ENCODE measurements at places on chromosomes 4 and X.

DNA sequence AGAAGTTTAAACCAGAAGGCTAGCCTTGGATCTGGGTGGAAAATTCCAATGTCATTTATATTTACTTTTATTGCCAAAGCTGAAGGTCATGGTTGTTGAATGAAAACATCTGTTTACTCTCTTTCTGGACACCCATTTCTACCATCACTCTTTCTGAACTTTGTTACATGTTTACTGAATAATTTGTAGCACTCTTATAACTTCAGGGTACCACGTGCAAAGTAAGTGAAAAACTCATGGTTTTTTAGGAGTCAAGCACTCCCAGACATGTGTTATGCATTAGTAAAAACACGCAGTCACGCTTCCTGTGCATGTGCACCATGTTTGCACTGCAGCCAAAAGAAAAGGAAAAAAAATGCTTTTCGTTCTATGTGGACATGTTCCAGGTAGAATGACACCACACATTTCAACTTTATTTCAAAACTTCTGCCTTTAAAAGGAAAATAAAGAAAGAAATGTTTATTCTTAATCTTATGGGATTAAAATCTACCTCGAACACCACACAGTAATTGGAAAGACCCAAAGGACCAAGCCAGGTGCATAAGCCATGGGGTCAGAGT, 31.4 kb upstream of the ADH1C start:
- no peak for DNase-seq

- no peak for DNase-seq
These were observed 5.8 kb downstream of the LRPAP1 start for GRCh38 chr4:3526456-3526855.

GRCh38 chrX:134373736-134374135, 86.2 kb upstream of the HPRT1 start:
- DNase-seq: no peak

- DNase-seq: no peak
These were observed 29.6 kb downstream of the PDK3 start for GRCh38 chrX:24494647-24495075.

- DNase-seq: no peak
These were observed 160.3 kb upstream of the RASGEF1B start for GRCh38 chr4:81631958-81632441.

- DNase-seq: no peak
These were observed 96.7 kb upstream of the NKX1-1 start for GRCh38 chr4:1502976-1503375.

DNA sequence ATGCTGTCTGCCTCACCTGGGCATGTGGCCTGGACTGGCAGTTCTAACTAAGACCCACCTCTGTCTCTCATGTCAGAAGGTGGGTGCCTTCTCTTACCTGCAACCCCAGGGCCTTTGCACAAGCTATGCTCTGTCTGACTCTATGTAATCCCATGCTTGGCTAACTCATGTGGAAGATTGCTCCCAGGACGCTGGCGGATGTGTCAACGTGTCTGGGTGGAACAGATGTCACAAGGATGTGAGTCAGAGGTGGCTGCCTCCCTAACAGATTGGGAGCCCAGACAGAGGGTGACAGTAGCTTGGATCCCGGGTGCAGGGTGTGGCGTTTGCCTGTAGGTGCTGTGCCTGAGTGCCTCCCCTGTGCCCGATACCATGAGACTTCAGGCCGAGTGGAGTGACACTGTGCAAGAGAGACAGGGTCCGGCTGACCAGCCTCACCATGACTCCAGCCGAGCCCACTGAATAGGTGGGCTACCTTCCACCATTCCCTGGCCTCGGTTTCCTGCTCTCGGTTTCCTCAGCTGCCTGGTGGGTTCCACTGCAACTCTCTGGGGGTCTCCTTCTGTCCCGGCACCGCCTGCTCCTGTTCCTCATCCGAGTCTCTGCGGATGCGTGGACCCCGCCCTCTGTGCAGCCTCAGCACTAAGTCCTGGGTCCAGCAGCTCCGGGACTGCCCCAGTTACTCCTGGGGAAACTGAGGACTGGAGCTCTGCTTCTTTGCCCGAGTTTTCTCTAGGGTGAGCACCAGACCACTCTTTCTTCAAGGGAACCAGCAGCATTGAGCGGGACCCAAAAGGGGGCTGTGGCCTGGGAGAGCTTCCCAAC, 11.0 kb downstream of the SH3BP2 start:
- no peak for DNase-seq

DNA sequence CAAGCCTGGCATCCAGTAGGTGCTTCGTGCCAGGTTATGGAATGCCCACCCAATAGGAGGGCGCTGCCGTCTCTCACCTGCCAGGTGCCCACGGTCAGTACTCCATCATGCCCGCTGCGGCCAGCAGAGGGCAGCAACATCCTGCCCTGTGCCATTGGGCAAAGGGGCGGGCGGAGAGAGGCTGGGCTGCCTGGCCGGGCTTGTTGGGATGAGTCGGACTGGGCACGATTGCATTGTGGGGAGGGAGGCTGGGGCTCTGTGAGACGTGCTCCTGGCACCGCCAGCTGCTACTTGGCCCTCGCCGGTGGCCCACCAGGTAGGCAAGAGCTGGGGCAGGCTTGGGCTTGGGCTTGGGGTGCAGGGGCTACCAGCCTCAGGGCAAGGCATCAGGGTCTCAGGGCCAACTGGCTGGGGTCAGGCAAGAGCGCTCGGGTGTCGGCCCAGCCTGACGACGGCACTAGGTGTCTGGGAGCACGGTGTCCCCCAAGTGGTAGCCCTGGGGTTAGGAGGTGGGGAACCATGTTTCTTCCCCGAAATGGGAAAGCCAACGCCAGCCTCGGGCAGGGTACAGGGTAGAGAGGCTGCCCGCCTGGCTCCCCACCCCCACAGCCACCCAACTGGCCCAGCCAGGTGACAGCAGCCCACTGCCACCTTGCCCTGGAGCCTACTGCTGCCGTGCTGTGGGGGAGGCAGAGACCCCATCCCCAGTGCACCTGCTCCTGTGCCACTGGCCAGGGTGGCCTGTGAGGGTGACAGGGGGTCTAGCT, at the start of gene PLXNB3:
TSS of gene PLXNB3 (plus strand) at position 261 of the 767 bp plus-strand sequence. CDS start 1,287 bp downstream, outside the sequence.
- peak; percentile 76 for DNase-seq

GRCh38 chr4:40789031-40789430, 39.3 kb downstream of the NSUN7 start:
- DNase-seq: no peak

DNA sequence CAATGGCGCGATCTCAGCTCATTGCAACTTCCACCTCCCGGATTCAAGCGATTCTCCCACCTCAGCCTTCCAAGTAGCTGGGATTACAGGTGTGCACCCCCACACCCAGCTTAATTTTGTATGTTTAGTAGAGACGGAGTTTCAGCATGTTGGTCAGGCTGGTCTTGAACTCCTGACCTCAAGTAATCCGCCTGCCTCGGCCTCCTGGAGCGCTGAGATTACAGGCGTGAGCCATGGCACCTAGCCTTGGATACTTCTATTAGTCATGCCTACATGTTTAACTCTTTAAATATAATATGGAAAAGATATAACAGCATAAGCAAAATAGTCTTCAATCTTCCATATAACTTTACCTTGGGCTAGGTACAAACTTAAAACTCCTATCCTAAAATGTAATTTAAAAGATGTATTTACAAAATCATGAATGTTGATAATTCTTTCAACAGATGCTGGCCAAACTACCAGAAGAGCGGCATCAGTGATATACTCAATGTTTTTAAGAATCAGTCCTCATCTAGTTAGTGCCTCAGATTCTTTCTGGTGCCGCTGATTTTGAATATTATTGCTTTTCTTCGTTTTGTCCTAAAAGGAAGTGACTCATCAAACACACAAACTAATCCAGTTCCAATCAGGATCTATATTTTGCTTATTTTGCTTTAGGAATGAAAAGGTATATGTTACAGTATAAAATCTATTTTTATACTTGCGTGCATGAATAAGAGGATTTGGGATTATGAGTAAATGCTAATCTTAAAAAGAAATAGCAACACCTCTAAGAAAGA, 23.7 kb downstream of the FAM241A start:
- DNase-seq: no peak

DNA sequence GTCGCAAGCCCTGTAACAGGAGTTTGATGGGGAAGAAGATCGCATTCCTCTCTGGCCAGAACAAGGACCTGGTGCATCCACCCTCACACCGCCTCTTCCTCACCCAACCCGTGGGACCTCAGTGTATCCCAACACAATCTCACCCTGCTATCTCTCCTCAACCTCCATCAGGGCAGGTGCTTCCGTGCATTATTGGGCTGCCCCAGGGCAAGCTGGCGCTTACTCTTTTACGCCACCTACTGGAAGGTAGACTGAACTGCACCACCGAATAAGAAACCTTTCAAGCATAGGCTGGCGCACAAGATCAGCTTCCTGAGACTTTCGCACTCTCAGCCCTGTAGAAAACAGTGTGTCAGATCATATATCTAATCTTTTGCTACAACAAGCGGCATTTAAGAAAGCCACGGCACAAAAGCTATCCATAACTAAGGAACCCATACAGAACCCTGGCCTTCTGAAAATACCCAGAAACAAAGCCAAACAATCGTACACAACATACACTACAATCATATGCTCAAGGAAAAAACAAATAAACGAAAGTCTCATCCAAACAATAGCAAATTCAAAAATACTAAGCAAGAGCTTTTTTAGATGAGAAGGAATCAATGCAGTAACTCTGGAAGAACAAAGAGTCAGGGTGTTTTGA, 209.3 kb downstream of the UGT8 start:
- DNase-seq: peak; percentile 11

DNA sequence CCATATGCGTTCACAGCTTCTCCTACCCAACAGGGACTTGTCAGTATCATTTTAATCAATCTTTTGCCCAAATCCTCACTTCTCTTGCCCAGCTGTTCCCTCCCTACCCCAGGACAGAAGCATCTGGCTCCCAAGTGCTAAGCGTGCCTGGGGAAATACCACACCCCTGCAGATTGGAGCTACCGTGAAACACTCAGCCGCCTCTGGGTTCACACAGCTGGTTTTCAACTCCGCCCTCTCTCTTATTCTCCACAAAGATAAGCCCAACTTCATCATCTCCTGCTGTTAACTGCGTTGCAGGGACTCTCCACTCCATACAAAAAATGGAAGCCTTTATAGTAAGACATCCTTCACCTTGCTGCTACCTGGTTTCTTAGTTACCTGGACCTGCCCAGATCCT, 147.3 kb upstream of the FTHL17 start:
- DNase-seq: no peak

- DNase-seq: no peak
These were observed 148.5 kb downstream of the FRAS1 start for GRCh38 chr4:78205591-78205990.

GRCh38 chr4:105158837-105159236, 12.2 kb downstream of the TET2 start:
- DNase-seq: no peak

DNA sequence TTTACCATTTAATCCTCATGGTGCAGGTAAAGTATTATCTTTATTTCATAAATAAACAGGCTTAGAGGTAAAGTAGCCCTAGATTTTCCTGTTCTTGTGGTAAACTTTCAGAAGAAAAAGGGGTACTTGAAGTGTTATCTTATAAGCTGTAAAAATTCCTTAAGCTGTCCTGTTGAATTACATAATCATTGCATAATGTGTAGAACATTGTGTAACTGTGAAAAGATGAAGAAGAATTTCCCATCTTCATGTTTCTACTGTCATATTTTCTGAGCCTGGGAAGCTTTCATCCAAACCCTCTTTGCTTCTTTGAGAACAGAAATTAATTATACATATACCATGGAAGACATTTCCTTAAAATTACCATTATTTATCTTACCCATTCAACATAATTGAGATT, 90.5 kb downstream of the ELOVL6 start:
- DNase-seq: no peak

DNA sequence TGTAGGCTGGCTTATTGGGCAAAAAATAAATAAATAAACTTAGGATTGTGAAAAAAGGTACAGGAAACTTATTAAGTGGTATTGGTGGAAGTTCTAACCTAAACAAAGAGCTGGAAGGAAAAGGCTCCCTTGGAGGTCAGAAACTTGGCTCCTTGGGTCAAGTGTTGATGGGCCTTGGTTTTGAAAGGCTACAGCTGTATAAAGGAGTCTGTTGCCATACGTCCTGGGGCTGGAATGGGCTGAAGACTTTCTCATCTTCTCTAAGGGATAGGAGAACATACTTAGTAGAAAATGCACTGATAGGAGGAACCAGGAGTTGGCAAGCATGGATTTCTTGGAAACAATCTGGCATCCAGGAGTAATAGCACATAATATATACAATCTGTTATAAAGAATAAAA, 56.6 kb downstream of the PDLIM5 start:
- no peak for DNase-seq

- no peak for DNase-seq
These were observed 723.1 kb downstream of the ADGRL3 start for GRCh38 chr4:61923179-61923578.

GRCh38 chr4:87717276-87718031, 67.4 kb downstream of the DMP1 start:
- DNase-seq: no peak

GRCh38 chr4:11831739-11832138, 403.0 kb upstream of the HS3ST1 start:
- DNase-seq: no peak

DNA sequence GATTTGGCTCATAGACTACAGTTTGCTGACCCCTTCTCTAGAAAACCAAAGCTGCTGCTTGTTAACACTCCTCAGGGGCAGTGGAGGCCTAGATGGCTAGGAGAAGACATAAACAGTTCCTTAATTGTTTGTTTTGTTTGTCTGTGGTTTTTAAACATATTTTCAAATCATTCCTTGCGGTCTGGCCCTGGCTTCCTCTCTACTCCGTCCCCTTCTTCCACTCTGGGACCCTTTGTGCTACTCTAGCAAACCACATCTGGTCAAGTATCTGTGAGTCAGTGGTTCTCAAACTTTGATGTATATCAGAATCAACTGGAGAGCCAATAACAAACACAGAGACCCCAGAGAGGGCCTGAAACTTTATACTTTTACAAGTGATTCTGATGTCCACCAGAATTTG, 36.1 kb downstream of the FRMPD4 start:
- DNase-seq: no peak

- no peak for DNase-seq
These were observed 67.9 kb downstream of the NHS start for GRCh38 chrX:17442898-17443297.

GRCh38 chr4:98641906-98642668, 16.3 kb downstream of the TSPAN5 start:
- no peak for DNase-seq

- no peak for DNase-seq
These were observed 157.0 kb downstream of the CBLL2 start for GRCh38 chrX:22429704-22430103.

GRCh38 chr4:36320117-36320896, 38.9 kb downstream of the DTHD1 start:
- no peak for DNase-seq

GRCh38 chrX:40318801-40319200, 221.0 kb upstream of the BCOR start:
- DNase-seq: no peak

DNA sequence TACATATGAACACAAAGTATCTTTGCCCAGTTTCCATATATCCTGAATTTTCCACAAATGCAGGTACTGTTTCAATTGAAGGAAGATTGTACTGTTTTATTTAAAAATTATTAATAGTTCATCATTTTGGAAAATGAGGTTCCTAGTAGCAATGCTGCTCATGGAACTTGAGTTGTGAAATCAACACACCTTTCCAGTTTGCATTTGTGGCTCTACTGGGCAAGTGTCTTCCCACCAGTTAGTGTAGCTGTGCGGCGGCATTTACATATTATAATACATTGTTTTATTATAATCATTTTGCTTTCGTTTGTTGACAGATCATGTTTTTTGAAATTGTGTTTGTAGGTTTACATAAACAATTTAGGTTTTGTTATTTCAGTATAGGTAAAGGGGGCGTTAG, 2.0 kb upstream of the DDX3X start:
- DNase-seq: no peak

- no peak for DNase-seq
These were observed 64.1 kb downstream of the ALPK1 start for GRCh38 chr4:112361181-112361791.

- no peak for DNase-seq
These were observed 20.4 kb downstream of the TMEM271 start for GRCh38 chr4:555566-556275.

Data from CD4-positive, alpha-beta T cell treated with Interleukin-6 at 100 ng/mL for 8 hours (primary cell).